ENCODE measurements at places on chromosomes 11 and 22.

DNA sequence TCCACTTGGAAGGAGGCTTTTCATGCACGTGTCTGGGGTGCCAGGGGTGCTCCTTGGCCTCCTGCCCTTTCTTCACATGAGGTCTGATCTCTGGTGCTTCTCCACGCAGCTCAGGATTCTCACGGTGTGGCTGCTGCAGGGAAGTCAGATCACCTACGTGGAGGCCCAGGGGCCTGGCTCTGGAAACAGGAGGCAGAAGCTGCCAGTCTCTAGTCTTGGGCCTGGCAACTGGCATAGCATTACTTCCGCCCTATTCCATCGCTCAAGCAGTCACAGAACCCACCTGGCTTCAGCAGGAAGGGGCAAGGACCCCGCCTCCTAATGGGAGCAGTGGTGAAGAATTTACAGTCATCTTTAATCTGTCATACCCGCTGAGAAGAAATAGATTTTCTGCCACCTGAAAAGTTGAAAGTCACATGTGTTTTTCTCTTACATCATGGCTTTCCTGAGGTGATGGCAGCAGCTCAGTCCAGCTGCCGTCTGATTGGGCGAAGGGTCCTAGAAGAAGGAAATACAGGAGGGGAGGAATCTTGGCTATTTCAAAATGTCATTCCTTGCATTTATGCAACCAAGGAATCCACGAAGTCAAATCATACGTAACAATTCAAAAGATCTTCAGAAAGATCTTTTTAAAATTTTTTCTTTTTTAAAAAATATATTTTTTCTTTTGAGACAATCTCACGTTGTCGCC is 50.1 kb upstream of the DKK3 start:
- DNase-seq, result no peak

GRCh38 chr22:24408630-24409029 is 18.8 kb upstream of the ADORA2A start:
- no peak for DNase-seq

GRCh38 chr11:103114836-103115235 is 5.6 kb downstream of the DYNC2H1 start:
- no peak for DNase-seq

GRCh38 chr11:64728757-64729365 is 5.9 kb upstream of the NRXN2 start:
- DNase-seq, result no peak

DNA sequence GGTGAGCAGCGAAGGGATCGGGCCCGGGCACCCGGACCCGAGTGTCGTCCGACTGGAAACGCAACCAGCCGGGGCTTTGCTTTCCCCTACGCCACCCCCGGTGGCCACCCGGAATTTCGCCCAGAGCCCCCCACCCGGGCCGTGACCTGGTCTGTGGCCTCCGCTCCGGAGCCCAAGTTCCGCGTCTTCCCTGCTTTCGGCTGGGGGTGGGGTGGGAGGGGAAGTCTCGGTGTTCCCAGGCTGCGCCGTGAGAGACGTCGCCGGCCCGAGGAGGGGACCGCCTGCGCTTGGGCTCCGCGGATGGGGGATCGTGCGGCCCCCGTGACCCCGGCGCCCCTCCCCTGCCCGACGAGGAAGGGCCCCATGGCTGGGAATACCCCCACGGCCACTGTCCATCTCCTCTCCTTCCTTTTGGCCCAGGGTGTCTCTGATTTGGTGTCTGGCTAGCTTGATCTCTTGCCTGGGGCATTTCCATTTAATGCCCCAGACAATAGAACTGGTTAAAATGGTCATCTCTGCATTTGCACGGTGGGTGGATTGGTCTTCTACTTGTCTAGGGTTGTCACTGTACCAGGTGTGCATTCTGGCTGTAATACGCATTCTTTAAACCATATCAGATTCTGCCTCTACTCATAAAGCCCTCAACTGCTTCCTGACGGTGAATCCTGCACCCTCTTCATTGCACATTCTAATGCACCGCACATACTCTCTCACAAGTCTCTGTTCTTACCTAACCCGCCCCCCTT is 789 bp downstream of the SIK2 start:
- no peak for DNase-seq

Data from stimulated activated CD4-positive, alpha-beta T cell treated with anti-CD3 and anti-CD28 coated beads, Interleukin-1b, Interleukin-23, amount 100 ng/mL, for 1 hour (primary cell).